ENCODE measurements at places on chromosomes 7 and 10.

DNA sequence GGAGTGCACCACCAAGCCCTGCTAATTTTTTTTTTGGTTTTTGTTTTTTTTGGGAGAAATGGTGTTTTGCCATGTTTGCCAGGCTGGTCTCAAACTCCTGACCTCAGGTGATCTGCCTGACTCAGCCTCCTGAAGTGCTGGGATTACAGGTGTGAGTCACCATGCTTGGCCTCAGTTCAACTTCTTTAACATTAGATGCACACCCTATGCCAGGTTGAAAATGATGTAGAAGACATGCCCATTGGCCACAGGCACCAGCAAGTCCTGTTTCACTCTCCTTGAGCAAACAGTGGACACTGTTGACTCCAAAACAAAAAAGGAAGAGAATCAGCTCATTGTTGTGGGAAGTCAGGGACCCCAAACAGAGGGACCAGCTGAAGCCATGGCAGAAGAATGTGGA lies 1205.3 kb downstream of the REEP3 start:
- DNase-seq, result no peak

- no peak for DNase-seq
These were observed 35.2 kb upstream of the STOX1 start for GRCh38 chr10:68792115-68792514.

DNA sequence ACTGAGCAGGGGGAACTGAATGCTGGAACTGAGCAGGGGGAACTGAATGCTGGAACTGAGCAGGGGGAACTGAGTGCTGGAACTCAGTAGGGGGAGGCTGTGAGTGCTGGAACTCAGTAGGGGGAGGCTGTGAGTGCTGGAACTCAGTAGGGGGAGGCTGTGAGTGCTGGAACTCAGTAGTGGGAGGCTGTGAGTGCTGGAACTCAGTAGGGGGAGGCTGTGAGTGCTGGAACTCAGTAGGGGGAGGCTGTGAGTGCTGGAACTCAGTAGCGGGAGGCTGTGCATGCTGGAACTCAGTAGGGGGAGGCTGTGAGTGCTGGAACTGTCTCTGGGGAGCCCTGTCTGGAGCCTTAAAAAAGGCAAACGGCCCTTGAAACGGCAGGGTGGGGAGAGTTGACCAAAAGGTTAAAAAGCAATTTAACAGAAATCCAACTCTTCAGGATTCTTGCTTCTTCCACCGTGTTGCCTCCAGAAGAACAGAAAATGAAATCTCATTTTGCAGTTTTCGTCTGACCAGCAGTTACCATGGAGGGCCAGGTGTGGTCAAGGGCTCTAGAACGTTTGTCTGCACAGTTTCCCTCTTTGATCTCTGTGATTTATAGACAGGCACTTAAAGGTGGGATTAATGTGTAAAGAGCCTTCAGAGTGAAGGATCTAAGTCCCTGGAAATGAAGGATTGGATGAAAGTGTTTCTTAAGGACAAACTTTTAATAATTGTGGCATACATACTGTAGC lies 19.1 kb downstream of the DOCK1 start:
- DNase-seq, result no peak

GRCh38 chr10:11907914-11908313 lies 84.8 kb downstream of the PROSER2 start:
- DNase-seq, result no peak

All from stimulated activated CD4-positive, alpha-beta T cell treated with anti-CD3 and anti-CD28 coated beads, Interleukin-4, amount 100 ng/mL, for 1 hour (primary cell).